HL-60 (cell line): ENCODE measurements at places on chromosomes 7 and 10.

GRCh38 chr7:2894118-2894940, 50.2 kb upstream of the GNA12 start:
- no peak for DNase-seq

DNA sequence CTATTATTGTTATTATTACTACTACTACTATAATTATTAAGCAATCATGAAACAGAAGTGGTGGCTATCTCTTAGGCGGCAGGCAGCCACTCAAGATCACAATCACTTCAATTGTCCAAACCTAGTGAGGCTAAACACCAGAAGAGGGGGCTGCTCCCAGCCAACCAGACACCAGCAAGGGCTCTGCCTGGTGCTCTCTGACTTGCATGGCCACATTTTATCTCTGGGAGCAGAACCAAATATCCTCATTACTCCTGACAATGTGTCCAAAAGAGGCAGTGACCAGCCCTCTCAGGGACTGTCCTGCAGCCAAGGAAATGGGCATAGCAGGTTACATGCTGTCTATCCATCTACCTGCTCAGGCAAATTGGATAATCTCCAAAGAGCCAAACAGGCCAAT, 187.4 kb upstream of the PDE1C start:
- no peak for DNase-seq

- peak; percentile 54 for DNase-seq
These were observed 640 bp upstream of the ZNF425 start for GRCh38 chr7:149126662-149127266.

DNA sequence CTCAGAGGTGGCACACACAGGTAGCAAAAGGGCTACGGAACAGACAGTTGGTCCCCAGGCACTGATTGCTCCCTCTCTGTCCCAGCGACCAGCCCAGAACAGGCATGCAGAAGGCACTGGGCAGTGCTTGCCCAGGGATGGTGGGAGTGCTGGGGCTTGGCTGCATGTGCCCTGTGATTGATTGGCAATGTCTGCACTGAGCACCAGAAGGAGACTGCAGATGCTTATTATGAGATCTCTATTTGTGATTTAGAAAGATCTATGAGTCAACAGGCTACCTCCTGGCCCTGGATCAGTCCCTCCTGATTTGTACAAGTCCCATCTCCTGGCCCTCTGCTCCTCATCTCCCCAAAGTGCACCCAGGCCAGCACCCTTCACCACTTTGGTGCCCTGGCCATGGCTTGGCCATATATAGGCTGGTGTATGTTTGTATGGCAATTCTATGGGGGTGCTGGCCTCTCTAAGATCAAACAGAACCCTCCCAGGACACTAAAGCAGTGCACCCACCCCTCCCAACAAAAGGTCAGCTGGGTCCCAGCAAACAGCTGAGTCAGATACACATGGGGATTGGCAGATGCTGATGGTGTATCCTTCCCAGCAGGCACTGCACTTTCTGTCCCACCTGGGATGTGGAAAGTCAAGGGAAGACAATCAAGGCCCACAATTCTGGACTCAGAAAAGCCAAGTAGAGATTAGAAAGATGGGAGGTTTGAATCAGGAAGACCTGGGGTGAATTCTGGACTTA, 30.9 kb downstream of the CAMK2B start:
- no peak for DNase-seq

- no peak for DNase-seq
These were observed 3.2 kb downstream of the ZCWPW1 start for GRCh38 chr7:100425347-100425746.

DNA sequence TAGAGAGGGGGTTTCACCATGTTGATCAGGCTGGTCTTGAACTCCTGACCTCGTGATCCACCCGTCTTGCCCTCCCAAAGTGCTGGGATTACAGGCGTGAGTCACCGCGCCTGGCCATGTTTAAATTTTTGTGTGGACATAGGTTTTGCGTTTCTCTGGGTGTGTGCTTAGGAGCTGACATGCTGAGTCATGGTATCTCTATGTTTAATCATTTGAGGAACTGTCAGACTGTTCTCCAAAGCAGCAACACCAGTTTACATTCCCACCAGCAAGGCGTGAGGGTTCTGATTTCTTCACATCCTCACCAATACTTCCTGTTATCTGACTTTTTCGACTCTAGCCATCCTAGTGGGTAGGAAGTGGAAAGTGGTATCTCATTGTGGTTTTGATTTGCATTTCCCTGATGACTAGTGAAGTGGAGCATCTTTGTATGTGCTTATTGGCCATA, 153.7 kb downstream of the DNAJB6 start:
- DNase-seq: peak; percentile 84

- DNase-seq: no peak
These were observed 28.7 kb downstream of the CHST15 start for GRCh38 chr10:124064676-124065075.

DNA sequence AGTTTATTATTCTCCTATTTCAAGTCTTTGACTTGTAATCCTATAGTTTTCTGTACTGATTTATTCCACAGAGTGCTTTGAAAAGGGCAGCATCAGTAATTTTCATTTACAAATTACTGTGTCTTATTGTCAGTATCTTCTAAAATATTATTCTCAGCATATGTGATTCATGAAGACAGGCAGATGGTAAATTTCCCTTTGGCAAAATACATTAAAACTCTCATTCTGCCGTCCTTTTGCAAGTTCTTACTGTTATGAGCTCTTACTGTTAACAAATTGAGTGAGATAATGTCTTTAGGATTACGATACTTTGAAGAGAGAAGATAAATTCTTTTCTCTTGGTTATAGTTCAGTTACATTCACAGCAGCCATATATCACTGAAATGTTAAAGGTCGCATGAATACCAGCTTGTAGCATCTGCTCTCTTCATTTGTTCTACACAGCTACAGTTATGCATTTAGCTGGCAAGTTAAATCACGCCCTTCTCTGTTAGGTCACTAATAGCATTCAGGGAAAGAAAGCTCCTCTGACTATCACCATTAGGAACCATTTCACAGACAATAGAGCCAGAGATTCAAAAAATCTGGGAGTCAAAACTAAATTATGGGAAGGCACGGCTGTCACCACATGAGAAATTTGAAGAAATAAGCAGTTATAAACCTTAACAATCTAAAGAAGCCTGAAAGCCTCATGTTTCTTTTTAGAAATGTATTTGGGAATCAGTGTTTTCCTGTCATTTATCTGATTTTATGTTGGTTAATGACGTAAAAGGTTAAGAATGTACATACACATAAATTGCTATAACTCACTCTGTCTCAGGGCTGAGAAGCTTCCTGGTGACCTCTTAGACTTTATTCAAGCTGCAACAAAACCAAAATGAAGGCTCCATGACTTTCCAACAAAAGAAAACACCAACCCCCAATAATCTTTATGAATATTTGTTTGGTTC, 109.6 kb upstream of the SP4 start:
- DNase-seq: no peak

DNA sequence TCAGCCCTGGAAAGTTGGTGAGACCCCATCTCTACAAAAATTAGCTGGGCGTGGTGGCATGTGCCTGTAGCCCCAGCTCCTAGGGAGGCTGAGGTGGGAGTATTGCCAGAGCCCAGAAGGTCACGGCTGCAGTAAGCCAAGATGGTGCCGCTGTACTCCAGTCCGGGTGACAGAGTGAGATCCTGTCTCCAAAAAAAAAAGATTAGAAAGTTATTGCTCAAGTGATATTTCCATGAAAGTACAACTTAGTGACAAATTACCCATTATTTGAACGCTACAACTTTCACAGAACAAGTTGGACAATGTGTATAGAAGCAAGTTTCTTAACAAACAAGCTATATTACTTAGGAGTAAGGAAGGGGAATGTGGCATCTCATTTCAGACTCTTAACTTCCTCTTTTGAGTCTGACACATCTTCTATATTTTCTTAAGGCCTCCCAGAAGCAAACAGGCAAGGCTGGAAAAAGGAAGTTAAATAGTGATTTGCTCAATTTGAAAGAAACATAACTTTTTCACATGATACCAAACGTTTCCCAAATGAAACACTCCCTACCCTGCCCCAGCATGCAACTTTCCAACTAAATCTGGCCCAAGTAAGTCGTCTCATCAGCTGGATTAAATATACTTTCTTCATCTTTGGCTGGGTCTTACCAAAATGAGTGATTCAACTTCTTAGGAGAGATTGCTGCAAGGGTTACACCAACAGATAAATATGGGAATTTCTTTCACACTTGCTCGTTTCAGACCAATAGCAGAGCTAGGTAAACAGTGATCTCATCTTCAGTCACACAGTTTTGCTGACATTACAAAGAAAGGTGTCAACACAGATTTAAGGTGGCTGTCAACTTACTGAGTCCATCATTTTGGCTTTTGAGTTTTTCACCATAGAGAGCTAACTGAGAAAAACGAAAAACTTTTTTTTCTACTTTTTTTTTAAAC, 66.3 kb upstream of the KLF6 start:
- DNase-seq: peak; percentile 39

GRCh38 chr7:14604606-14605005, 297.9 kb downstream of the DGKB start:
- DNase-seq: no peak

DNA sequence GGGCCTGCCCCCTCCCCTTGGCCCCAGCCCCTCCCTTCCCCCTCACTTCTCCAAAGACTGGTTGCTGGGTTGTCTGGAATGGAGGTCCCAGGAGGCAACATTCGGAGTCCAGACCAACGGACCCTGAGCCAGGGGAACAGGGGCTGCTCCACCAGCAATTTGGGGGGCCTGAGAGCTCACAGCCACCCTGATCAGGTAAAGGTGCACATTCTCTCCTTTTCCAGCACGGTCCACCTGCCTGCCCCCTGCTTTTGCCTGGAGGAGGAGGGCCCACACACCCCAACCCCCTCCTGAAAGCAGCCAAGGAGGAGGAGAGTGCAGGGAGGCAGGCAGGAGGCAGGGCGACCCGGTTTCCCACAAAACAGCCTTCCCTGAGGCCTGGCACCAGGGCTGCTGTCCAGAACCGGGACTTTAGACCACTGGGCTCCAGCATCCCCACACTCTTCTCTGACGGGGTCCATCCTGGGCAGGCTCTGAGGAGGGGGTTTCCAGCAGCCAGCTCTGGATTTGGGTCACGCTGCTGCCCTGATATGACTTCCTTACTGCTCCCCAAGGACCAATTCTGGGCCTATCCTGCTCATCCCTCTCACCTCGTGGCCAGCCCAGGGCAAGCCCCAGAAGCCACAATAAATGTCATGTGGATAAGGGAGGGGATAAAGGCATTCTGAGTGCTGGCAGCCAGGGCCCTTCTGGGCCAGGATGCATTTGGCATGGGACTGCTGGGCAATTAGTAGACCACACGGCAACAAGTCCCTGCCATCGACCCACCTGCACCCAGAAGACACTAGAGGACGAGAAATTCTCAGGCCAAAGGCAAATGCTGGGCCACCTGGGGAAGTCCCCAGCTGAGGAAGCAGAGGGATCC, 1.1 kb upstream of the CAMK2B start:
- no peak for DNase-seq

GRCh38 chr10:78641693-78642092, 427.1 kb upstream of the ZMIZ1 start:
- DNase-seq: no peak

DNA sequence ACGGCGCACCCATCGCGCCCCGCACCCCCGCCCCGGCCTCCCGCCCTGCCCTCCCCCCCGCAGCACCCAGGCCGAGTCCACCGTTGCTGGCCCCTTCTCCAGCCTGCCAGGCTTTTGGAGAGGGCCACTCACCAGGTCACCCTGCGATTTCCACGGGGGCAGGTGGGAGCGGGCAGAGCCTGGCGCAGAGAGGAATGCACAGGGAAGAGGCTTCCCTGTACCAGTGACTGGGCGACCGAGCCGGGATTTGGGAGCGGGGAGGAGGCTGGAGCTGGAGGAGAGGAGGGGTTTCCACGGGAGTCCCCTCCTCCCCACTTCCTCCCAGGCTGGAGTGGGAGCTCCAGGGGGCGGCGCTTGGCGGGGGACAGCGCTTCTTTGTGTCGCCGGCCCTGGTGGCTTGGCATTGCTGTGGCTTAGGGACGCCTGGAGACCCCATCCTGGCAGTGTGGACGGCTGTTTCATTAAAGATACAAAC, 19.3 kb downstream of the TCAF1 start:
- no peak for DNase-seq

- DNase-seq: no peak
These were observed 53.9 kb downstream of the VCL start for GRCh38 chr10:74051736-74052342.

- DNase-seq: no peak
These were observed 44.3 kb downstream of the PRR15 start for GRCh38 chr7:29607889-29608288.

- no peak for DNase-seq
These were observed 61.1 kb upstream of the SEM1 start for GRCh38 chr7:96770758-96771157.

DNA sequence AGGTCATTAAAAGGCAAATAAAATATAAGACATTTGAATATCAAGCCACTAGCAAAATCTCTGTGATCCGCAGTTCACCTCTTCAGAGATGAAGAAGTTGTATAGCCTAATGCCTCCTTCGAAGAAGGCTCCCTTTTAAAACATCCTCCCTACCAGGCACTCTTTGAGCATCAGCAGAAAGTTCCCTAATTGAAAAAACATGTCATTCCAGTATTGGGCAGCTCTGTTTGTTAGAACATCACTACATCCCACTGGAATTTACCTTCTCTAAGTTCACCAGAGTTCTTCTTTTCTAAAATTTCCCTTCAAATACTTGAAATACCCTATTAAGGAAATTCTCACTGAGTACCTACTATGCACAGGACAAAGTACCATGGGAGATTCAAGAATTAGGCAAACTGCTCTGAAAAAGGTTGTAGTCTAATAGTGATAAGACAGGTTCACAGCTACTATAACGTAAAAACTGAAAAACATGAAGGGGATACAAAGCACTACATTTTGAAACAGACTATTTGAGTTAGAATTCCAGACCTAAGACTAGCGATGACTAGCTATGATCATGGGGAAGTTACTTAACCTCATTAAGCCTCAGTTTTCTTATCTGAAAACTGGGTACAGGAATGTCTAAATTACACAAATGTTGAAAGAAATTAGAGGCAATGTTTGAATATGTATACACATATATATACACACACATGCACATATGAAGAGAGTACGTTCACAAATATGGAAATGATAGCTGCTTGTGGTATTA, 128.7 kb downstream of the ELAPOR2 start:
- DNase-seq: no peak

DNA sequence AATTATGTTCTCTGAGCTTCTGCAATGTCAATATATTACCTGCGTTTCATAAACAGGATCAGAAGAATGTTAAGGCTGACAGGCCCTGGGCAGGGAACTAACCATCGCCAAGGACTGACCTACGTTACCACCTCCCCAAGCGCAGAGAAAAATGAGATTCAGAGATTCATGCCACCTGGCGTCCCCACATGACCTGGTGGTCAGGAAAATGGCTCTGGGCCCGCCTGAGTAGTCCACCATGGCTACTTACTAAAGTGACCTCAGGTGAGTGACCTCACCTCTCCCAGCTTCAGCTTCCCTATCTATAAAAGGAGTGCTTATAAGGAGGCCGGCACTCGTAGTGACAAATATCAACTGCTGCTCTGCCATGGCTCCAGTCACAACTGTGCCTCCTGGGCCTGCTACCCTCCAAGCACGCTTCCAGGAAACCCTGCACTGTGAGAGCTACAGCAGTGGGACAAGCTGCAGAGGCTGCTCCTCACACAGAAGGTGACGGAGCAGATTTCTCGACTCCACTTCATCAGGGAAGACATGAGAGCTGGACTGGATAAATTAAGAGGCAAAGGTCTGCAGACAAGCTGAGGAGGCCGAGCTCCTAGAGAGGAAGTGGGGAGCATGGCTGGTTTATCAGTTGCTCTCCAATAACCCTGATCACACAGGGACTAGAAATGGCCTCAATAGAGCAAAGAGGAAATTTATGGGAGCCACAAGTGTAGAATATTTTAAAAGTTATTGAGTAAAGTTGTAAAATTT, 103.0 kb downstream of the RNF216 start:
- DNase-seq: no peak
